Breast epithelium (tissue), 4 donors: ENCODE measurements at places on chromosomes 11 and 22.

DNA sequence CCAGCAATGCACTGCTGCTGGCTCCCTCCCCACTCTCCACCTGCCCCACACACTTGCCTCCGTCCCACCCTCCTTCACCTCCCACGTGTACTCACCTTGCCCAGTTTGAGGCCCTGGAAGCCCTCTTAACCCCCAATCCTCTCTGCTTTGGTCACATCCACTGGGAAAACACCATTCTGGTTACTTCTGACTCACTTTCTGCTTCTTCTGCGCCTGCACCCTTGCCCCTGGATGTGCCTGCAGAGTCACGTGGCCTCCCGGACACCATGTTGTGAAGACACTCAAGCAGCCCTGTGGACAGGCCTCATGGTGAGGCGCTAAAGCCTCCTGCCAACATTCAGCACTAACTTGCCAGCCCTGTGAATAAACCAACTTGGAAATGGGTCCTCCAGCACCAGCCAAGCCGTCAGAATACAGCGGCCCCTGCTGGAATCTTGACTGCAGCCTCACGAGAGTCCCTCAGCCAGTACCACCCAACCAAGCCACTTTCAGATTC, 2.6 kb upstream of the NAALADL1 start:
- no peaks in the 10 kb centered on the region for H3K27me3 ChIP-seq
- DNase-seq = no peak
- no peak overlapping the region for H3K27ac ChIP-seq
- no peaks in the 10 kb centered on the region for H3K4me1 ChIP-seq

GRCh38 chr22:20198557-20199319, 47.9 kb upstream of the CCDC188 start:
- H3K36me3 ChIP-seq = no peaks in the 10 kb centered on the region
- DNase-seq = no peak
- no peak overlapping the region for H3K27ac ChIP-seq
- no peak overlapping the region for H3K4me3 ChIP-seq

GRCh38 chr22:17241576-17242330, 22.5 kb upstream of the ADA2 start:
- no peak overlapping the region for H3K4me3 ChIP-seq
- no peaks in the 10 kb centered on the region for H3K4me1 ChIP-seq
- H3K27ac ChIP-seq = peak overlapping the region; percentile 32

- no peaks in the 10 kb centered on the region for H3K27me3 ChIP-seq
- H3K4me1 ChIP-seq = peaks cover 11% of the 10 kb centered on the region
- peak; percentile 49 for DNase-seq
- peak overlapping the region; percentile 96 for H3K27ac ChIP-seq
- H3K36me3 ChIP-seq = no peaks in the 10 kb centered on the region
- H3K4me3 ChIP-seq = peak overlapping the region; percentile 50
Observed at GRCh38 chr11:114180301-114181055, 115.7 kb upstream of the NNMT start.

- H3K36me3 ChIP-seq = no peaks in the 10 kb centered on the region
- DNase-seq = peak; percentile 69
- no peak overlapping the region for H3K4me3 ChIP-seq
- peak overlapping the region; percentile 95 for H3K27ac ChIP-seq
- peaks cover 29% of the 10 kb centered on the region for H3K4me1 ChIP-seq
- H3K27me3 ChIP-seq = no peaks in the 10 kb centered on the region
Observed at GRCh38 chr11:45089251-45089650, 57.2 kb upstream of the PRDM11 start.

DNA sequence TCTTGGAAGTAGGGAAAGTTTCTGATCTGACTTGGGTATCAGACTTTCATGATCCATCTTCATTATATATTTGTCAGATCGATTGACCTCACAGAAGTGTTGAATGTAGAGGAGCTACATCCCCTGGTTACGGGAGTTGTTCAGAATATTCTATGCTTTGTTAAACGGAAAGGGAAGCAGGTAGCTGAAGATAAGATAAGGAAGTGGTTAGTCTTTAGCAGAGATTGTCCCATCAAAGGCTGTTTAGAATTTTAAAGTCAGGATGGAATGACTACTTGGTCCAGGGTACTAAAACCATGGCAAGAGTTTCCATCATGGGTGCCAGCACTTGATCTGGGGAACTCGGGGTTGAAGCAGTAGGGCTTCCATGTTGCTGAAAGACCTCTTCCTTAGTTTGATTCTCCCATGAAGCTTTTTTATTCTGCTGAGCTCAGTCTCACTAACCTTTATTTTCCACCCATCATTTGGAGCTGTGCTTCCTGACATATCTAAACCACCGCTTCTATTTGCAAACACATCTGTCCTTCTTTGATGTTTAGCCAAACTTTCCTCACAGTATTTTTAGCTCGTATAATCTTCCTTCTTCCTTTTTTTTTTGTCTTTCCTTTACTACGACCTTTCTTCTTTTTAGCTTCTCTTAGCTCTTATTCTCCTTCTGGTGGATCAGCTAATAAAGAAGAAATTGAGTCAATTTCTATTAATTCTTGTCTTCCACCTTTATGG, 4.0 kb upstream of the C22orf31 start:
- no peaks in the 10 kb centered on the region for H3K36me3 ChIP-seq
- H3K4me3 ChIP-seq = no peak overlapping the region
- no peak for DNase-seq
- no peaks in the 10 kb centered on the region for H3K4me1 ChIP-seq
- H3K27ac ChIP-seq = no peak overlapping the region

- no peaks in the 10 kb centered on the region for H3K36me3 ChIP-seq
- H3K27ac ChIP-seq = no peak overlapping the region
- DNase-seq = no peak
- no peak overlapping the region for H3K4me3 ChIP-seq
- no peaks in the 10 kb centered on the region for H3K4me1 ChIP-seq
- H3K27me3 ChIP-seq = no peaks in the 10 kb centered on the region
Observed at GRCh38 chr11:86167499-86168164, 76.9 kb upstream of the EED start.

DNA sequence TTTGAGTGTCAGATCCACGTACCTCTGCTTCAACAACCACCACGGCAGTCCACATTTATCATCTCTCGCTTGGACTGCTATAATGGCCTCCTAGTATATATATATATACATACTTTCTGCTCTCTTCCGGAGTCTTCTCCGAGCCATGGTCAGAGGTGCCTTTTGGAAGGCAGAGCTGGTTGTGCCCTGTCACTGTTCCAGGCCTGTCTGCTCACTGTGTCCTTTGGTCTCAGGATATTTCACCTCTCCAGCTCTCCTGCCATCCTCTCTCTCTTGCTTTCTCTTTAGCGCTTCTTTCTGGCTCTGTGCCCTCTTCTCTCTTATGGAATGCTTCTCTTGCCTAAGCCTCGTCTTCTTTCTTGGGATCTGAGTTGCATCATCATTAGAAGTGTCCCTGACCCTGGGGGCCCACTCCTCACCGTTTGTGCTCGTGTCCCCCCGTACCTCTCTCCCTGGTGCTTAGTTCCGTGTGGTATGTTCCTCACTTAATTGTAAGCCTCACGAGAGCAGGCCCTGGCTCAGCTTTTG, 86.1 kb upstream of the RASSF10 start:
- no peaks in the 10 kb centered on the region for H3K36me3 ChIP-seq
- no peaks in the 10 kb centered on the region for H3K4me1 ChIP-seq
- no peak overlapping the region for H3K27ac ChIP-seq
- no peaks in the 10 kb centered on the region for H3K27me3 ChIP-seq
- no peak overlapping the region for H3K4me3 ChIP-seq

DNA sequence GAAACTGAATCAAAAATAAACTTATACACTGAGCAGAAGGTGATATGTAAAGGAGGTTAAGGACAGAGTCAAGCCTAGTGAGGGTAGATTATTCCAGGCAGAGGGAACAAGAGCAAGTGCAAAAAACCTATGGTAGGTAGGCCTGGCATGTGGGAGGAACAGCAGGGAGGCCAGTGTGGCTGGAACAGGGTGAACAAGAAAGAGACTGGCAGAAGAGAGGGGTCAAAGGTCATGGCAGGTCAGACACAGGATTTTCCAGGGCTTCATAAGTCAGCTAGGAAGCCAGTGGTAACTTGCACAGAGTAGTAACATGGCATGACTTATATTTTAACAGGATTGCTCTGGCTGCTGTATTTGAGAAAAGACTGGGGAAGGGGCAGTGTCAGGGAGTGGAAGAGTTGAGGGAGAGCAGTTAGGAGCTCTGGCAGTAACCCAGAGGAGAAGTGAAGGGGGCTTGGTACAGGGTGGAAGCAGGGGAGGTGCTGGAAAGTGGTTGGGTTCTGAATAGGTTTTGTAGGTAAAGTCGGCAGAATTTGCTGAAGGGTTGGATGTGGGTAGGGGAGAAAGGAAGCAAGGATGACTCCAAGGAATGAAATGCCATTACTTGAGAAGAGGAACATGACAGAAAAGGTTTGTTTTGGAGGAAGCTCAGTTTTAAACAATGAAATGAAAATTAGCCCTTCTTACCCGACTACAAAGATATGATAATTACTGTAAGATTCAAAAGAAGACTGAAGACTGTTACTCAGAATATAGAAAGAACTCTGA, 86.2 kb downstream of the ZNRF3 start:
- DNase-seq = no peak
- no peak overlapping the region for H3K27ac ChIP-seq
- H3K27me3 ChIP-seq = no peaks in the 10 kb centered on the region
- no peaks in the 10 kb centered on the region for H3K4me1 ChIP-seq

DNA sequence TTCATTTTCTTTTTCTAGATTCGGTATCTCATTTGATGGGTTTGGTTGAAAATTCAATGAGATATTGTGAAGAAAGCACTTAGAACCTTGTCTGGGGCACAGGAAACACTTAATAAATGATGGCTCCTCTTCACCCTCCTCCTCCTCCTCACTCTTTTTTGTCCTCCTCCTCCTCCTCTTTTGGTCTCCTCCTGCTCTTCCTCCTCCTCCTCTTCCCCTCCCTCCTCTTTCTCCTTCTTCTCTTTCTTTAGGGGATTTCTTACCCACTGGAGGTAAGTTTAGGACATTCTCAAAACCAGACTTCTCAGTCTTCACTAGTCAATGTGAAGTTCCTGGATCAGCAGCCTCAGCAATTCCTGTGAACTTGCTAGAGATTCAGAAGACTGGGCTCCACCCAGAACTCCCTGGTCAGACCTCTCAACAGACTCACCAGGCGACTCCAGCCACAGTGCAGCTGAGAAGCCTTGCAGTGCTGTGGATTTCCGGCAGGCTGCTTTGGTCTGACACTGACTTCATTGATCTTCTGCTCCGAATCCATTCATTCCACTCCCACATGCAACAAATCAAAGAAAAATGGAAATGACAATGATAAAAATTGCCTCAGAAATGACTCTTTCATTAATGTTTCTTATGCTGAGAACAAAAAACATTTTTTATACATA, 368.6 kb upstream of the B3GAT1 start:
- no peak overlapping the region for H3K27ac ChIP-seq
- no peaks in the 10 kb centered on the region for H3K4me1 ChIP-seq
- no peak overlapping the region for H3K4me3 ChIP-seq
- no peak for DNase-seq

- H3K27ac ChIP-seq = peak overlapping the region; percentile 33
- no peaks in the 10 kb centered on the region for H3K27me3 ChIP-seq
- no peak for DNase-seq
- H3K4me3 ChIP-seq = no peak overlapping the region
- H3K36me3 ChIP-seq = no peaks in the 10 kb centered on the region
Observed at GRCh38 chr22:24996420-24996952, 44.0 kb downstream of the KIAA1671 start.

- no peak for DNase-seq
- no peaks in the 10 kb centered on the region for H3K27me3 ChIP-seq
- H3K4me3 ChIP-seq = no peak overlapping the region
- H3K4me1 ChIP-seq = no peaks in the 10 kb centered on the region
- H3K27ac ChIP-seq = peak overlapping the region; percentile 43
Observed at GRCh38 chr11:110948112-110948511, 235.9 kb upstream of the ARHGAP20 start.

GRCh38 chr22:20299746-20300136, 20.1 kb downstream of the DGCR6L start:
- H3K36me3 ChIP-seq = no peaks in the 10 kb centered on the region
- peak overlapping the region; percentile 72 for H3K4me3 ChIP-seq
- no peak overlapping the region for H3K27ac ChIP-seq
- no peaks in the 10 kb centered on the region for H3K4me1 ChIP-seq
- no peaks in the 10 kb centered on the region for H3K27me3 ChIP-seq

GRCh38 chr11:107720303-107720774, 8.5 kb upstream of the SLN start:
- no peaks in the 10 kb centered on the region for H3K4me1 ChIP-seq
- H3K36me3 ChIP-seq = no peaks in the 10 kb centered on the region
- H3K4me3 ChIP-seq = no peak overlapping the region
- H3K27me3 ChIP-seq = no peaks in the 10 kb centered on the region

DNA sequence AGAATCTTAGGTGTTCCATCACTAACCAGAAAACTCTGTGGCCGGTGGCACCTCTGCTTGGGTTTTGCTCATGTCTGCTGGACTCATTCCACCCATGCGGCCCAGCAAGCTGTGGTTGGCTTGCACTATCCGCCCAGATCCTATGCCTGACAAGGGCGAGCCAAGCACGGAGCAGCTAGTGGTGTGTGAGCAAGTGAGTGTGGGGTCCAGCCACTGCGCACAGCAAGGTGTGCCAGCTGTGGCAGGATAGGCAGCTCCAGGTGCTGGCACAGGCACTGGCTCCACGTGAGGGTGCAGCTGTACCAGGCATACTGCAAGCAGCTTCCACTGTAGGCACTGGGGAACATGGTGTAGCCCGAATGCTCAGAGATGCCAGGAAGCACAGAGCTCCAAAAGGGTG, 813.7 kb upstream of the CNTN5 start:
- no peak overlapping the region for H3K4me3 ChIP-seq
- H3K27me3 ChIP-seq = no peaks in the 10 kb centered on the region
- no peak overlapping the region for H3K27ac ChIP-seq
- no peaks in the 10 kb centered on the region for H3K4me1 ChIP-seq
- no peaks in the 10 kb centered on the region for H3K36me3 ChIP-seq

GRCh38 chr11:116730601-116731000, 42.2 kb downstream of the BUD13 start:
- H3K4me3 ChIP-seq = no peak overlapping the region
- no peaks in the 10 kb centered on the region for H3K36me3 ChIP-seq
- no peaks in the 10 kb centered on the region for H3K27me3 ChIP-seq
